ENCODE measurements at places on chromosomes 4 and X.

GRCh38 chr4:110099638-110100037, 98.8 kb downstream of the ELOVL6 start:
- DNase-seq, result no peak

DNA sequence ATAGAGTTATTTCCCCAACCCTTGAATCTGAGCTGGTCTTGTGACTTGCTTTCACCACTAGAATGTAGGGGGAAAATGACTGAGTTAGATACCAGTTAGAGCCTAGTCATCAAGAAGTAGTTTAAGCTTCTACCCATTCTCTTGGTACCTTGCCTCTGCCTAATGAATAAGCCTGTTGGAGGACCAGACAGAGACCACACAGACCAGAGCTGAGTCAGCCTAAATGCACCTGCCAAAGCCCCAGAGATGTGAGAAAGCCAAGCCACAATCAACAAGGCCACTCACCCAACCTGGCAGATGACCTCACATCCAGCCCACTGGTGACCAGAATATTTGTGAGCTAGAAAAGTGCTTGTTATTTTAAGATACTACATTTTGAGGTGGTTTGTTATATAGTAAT, 85.2 kb upstream of the DCLK2 start:
- no peak for DNase-seq

DNA sequence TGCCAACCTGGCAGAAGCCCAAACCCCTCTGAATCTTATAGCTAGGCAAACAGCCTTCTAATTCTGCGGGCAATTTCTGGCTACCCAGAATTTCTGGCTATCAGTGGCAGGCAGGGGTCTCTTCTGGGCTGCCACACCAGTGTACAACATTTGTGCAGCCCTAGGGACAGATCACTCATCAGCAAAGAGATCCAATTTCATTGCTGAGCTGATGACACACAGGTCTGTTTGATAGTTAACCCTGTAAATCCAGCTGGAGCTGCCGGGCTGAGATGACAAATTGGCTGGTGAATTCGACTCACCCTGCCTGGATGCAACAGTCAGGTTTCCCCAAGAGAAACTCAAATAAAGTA, 2.4 kb downstream of the MID1 start:
- DNase-seq, result no peak

DNA sequence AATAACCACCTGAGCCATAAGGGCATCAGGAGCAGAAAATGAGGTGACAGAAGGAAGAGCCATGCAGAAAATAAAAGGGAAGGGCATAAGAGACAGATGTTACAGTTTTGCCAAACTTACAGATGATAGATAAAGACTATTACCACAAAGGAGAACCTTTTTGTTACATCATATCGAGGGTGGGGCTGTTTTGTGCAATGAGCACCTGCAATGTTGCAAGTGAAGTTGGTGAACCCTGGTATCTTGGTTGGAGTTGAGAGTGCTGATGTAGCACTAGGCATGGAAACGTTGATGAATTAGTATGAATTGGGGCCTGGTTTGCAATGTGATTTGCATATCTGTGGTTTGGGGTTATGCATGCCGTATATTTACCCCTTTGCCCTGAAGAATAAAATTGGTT, 119.8 kb upstream of the TEX13D start:
- no peak for DNase-seq

- DNase-seq, result no peak
Measured at GRCh38 chr4:134747108-134747805, 545.7 kb upstream of the PABPC4L start.

DNA sequence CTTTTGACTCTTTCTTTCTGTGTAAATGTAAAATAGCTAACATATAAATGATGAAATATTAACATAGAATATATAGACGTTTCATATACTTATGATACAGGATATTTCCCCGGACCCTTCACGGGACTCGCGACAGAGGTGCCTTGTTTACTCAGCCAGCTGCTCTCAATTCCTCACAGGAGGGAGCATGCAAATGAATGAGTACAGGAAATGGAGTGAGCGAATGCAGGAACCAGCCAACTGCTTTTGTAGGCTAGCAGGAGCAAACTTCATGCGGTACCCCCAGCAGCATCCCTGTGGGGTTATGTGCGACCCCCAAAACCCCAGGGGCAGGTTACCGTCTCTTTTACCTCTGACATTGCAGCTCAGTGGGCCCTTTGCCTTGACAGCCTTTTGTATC, 110.3 kb upstream of the PDHA2 start:
- DNase-seq, result no peak

DNA sequence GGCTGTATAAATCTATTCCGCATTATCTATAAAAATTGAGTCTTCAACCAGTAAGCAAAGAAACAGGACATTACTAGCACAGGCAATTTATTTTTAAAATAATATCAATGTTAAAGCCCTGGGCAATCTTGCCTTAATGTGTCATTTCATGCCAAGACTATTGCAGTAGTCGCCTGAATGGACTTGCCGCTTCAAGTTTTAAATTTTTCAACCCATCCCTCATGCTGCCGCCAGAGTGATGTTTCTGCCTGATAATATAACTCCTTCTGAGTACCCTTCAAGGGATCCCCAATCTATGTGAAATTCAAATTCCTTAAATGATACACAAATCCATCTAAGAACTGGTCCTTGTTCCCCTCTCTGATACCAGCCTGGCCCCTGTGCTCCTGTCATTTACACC, 66.9 kb downstream of the PRSS12 start:
- DNase-seq, result no peak

DNA sequence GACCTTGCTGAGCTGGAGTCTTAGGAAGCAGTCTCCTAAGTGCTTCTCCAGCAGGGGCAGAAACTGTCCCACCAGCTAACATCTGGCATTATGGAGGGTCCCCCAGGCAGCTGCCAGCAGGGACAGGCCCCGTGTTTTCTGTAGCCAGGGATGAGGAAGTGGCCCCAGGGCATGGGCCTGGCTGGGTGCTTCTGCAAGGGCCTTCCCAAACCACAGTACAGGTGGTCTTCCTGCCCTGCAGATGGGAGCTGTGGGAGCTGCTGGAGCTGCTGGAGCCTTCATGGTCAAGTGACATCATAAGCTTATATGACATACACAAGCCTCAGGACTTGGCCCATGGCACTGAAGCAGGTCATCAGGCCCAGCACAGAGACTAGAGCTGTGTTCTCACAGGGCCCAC, 5.0 kb upstream of the MSANTD1 start:
- DNase-seq, result no peak

DNA sequence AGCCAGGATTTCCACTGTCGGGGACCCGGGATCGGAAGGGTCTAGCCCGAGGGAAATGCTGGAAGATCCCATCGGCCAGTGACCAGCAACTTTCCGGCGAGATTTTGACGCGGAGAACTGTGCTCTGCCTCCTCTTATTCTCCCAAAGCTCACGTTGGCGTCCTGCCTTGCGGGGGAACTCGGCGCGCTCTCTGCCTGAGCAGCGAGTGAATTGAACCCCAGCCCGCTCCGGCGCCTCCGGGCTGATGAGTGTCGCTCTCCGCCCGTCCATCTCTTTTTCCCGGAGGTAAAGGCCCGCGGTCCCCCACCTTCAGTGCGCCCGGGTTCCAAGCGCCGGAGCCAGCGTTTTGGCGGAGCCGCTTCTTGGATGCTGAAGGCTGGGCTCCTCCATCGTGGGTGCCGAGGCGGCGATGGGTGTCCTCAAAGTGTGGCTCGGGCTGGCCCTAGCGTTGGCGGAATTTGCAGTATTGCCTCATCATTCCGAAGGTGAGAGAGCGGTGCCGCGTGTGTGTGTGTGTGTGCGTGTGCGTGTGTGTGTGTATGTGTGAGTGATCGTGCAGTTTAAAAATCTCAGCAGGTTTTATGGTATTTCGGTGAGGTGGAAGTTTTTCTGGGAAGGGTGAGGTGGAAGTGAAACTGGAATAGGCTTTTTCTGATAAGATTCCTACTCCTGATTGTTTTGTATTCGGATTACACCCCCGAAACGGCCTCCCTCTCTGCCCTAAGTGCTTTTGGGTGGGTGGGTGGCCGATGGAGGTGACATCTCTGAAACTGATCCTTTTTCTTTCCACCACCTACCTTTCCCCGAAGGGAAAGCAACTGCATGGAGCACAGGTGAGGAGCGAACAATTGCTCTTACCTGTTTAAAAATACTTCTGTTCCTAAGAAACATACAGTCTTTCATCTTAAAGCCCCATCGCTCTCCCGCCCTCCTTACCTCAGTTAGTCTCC, 752 bp downstream of the FRAS1 start:
- DNase-seq, result peak; percentile 71

Data from left lung (tissue), 14 donors.